ENCODE measurements at places on chromosomes 11 and 22. TPM values are rescaled to one million over a fixed set of nuclear protein-coding genes. Genes with fewer than 3 reads are reported as not detected.

GRCh38 chr11:10067629-10068300 lies 226.3 kb downstream of the SBF2 start:
- no peak for DNase-seq

- DNase-seq = no peak
Measured at GRCh38 chr11:66875378-66875777, 18.5 kb downstream of the LRFN4 start.

Gene AMPD3
- 6.6 TPM for total RNA-seq

DNA sequence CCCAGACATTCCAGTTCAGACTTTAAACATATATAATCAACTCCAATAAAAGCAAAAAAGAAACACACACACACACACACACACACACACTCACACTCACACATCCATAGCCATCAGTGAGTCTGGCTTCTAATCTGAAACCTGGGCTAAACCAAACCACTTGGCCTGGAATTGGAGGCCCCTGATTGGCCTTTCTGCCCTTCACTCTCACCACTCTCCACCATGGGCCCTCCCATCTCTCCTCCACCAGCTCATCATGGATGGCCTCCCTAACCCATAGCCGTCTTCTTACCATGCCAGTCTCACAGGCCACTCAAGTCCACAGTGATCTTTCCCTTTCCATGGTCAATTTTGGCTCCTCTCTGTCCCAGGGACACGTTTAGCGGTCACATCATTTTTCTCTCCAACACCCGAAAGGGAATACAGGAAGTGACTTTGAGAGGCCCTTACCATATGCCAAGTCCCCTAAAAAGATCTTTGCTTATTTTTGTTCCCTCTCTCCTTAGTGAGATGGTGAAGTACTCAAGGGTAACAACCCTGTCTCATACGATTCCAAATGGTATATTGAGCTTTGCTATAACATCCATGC lies 66.6 kb downstream of the ENDOD1 start:
- DNase-seq = no peak

DNA sequence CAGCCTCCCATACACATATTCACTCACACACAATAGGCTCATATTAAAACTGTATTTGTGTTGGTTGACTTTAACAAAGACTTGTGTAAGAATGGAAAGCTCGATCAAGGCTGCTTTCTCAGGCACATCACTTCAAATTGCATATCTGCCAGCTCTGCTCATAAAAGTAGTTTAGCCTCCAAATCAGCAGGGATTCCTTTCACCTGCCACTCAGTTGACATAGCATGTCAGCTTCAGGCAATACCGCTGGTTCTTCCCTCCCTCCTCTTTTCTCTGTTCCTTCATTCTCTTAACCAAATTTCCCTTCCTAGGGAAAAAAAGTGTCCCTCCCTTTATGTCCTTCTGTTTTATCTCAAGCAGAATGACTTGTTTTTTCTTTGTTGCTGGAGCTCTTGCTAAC lies 450.4 kb upstream of the LARGE1 start:
- DNase-seq = no peak

GRCh38 chr22:46234969-46235368 lies 15.1 kb downstream of the CDPF1 start:
- DNase-seq = no peak
